ENCODE measurements at places on chromosomes 7 and 10.

GRCh38 chr7:157980774-157981173, 606.8 kb downstream of the PTPRN2 start:
- no peak for DNase-seq

- no peak for DNase-seq
Measured at GRCh38 chr10:13038391-13038790, 36.9 kb upstream of the CCDC3 start.

GRCh38 chr7:30548845-30549244, 44.2 kb upstream of the GGCT start:
- DNase-seq: peak; percentile 74

- DNase-seq: no peak
Measured at GRCh38 chr10:67696029-67696428, at the start of gene CTNNA3. TSS of gene CTNNA3 (minus strand) at chr10:67696195.

GRCh38 chr7:100895956-100896731, 456 bp upstream of the ACHE start:
- DNase-seq: no peak

- DNase-seq: no peak
Measured at GRCh38 chr10:47424231-47424630, 40.1 kb upstream of the ZNF488 start.

- DNase-seq: no peak
Measured at GRCh38 chr7:2968616-2969397, 74.9 kb downstream of the CARD11 start.

- DNase-seq: no peak
Measured at GRCh38 chr10:22635650-22636049, 78.7 kb downstream of the PIP4K2A start.

DNA sequence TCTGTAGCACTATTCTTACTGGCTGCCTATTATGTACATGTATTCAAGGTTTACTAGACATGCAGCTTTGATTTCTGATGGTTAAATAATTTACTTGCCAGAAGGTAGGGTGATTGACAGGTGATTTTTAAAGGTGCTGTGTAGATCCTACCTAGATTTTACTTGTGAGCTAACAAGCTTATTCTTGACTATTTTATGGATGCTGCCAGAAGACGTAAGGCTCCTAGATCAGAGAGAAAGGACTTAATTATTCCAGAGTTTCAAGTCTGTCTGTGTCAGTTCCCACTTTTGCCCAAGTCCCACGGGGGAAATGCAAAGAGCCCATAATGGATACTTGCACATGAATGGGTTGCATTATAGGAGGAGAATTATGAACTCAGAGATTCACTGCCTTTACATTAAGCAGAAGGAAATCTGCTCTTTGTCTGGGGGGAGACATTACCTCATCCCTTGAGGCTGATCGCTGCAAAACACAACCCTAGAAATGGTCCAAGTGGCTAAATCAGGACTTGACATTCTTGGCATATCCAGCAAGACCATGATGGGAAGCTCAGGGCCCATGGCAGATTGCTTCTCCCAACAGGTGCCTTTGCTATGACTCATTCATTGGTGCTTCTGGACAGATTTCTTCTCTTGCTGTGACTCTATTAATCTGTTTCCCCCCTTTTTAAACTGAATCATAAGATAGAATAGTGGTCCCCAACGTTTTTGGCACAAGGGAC, 32.1 kb downstream of the GPR158 start:
- DNase-seq: no peak

DNA sequence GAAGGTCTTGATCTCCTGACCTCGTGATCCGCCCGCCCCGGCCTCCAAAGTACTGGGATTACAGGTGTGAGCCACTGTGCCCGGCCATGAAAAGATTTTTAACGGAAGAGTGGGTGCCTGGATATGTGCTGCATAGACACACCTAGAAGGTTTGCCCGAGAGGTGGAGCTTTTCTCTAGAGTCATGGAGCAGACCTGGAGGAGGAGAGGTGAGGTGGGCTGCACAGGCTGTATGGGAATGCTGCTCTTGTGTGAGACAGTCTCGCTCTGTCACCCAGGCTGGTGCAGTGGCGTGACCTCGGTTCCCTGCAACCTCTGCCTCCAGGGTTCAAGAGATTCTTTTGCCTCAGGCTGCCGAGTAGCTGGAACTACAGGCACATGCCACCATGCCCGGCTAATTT, 103.3 kb downstream of the ACTR3B start:
- DNase-seq: no peak

DNA sequence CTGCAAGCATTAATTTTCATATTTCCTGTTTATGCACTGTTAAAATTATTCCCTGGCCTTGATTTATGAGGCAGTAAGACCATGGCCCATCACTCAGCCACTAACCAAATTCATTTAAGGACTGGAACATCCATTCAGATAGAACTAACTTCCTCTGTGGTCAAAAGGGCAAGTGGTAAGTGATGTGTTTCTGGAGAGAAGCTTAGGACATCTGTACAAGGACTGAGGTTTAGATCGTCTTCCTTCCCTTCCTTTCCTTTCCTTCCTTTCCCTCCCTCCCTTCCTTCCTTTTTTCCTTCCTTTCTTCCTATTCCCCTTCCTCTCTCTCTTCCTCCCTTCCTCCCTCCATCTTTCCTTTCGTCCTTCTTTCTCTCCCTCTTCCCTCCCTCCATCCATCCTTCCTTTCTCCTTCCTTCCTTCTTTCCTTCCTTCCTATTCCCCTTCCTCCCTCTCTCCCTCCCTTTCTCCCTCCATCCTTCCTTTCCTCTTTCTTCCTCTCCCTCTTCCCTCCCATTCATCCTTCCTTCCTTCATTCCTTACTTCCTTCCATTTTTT, 1019.4 kb downstream of the TYW1 start:
- no peak for DNase-seq

- no peak for DNase-seq
Measured at GRCh38 chr7:8217200-8218068, 44.5 kb downstream of the ICA1 start.

DNA sequence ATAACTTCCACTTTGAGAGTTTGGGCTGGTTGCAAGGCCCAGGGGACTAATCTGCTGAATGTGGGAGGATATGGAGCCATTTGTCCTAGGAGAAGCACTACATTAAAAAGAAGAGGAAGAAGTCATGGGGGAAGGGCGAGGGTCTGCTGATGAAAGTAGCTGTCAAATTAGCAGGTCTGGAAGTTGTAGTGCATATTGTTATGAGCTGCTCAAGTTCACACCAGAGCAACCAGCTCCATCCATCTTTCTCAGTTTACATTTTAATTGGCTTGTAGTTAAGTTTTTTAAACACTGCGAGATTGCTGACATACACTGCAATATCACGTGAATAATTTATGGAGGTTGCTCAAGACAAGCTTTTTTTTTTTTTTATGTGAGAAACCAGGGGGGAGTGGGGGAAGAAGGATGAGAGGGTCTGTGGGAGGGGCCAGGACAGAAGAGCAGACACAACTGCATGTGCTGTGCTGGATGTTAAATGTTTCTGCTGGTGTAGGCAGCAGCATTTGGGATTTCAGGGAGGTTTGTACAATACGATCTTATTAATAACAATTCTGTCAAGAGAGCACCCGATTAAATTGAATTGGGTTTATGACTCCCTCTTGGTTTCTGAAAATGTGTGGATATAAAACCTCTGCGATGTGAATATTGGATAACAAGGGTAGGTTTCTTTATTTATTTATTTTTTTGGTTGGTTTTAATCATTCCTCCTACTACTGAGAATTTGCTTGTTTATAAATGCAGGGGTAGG, 759.0 kb upstream of the GALNT17 start:
- no peak for DNase-seq

DNA sequence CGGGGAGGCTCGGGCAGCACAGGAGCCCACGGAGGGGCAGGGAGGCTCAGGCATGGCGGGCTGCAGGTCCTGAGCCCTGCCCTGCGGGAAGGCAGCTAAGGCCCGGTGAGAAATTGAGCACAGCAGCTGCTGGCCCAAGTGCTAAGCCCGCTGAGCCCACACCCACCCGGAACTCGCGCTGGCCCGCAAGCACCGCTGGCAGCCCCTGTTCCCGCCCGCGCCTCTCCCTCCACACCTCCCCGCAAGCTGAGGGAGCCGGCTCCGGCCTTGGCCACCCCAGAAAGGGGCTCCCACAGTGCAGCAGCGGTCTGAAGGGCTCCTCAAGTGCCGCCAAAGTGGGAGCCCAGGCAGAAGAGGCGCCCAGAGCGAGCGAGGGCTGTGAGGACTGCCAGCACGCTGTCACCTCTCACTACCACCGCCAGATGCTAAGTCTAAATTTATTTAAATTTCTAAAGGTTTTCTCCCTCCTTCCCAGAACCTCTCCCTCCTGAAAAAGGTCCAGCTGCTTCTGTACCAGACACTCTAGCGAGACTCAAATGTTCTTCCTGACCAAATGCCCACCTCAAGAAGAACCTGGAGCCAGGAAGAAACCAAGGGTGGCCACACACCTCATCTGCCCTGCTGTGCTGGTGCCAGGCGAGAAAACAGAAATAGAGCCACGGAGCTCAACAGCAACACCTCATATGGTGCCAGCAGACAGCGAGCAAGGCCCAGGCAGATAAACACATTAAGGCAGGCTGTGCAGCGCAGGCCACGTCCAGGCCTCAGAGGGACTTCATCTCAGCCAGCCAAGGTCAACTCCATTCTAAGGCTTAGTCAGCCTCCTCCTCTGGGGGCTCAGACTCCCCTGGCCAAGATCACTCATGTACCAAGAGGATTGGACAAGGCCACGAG, 47.0 kb downstream of the KCNMA1 start:
- no peak for DNase-seq

- no peak for DNase-seq
Measured at GRCh38 chr10:5643346-5644067, 22.9 kb downstream of the ASB13 start.

GRCh38 chr7:5437987-5438386, 14.4 kb upstream of the TNRC18 start:
- no peak for DNase-seq

- no peak for DNase-seq
Measured at GRCh38 chr10:62022830-62023229, 121.3 kb downstream of the ARID5B start.

DNA sequence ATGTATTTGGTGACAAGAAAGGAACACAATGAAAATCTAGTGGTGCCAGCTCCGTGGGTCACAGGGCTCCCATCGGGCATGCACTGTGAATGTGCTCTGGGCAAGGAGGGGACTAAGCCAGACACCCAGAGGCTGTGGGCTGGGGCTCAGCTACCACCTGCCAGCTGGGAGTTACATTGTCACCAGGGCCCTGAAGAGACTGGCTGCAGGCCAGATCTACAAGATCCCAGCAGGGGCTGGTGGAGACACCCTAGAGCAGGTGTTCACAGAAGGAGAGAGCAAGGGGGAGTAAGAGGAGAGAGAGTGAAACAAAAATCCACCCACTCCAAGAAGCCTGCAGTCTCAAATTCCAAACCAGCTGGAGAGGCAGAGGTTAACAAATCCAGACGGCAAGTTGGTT, 116.6 kb upstream of the ADCY1 start:
- no peak for DNase-seq

- no peak for DNase-seq
Measured at GRCh38 chr10:14611968-14612693, 162.6 kb downstream of the FAM107B start.

DNA sequence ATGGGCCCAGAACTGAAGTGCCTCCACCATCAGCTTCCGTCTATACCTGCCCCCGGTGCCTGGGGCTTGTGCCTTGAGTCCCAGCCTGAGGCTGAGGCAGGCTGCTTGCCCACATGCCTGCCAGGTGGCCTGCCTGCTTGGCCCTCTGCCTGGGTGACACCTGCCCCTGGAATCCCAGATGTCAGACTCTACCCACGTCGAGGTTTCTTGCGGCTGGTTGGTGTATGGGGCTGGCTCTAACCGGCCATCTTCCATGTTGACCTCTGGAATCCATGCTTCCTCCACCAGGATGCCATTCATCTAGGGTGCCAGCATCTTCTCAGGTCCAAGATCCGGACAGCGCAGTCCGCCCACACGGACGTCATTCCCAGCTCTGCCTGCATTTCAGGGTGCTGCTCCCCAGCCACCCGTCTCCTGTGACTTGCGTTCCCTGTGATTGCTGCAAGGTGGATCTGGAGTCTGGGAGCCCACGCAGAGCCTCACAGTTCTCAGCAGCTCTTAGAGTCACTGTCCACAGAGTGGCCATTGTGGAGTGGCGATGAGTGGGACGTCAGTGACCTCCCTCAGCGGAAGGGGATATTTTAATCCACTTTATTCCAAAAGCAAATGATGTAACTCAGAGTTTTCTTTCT, 298.1 kb downstream of the TCERG1L start:
- DNase-seq: no peak

GRCh38 chr10:29826801-29827450, 192.2 kb upstream of the SVIL start:
- no peak for DNase-seq

DNA sequence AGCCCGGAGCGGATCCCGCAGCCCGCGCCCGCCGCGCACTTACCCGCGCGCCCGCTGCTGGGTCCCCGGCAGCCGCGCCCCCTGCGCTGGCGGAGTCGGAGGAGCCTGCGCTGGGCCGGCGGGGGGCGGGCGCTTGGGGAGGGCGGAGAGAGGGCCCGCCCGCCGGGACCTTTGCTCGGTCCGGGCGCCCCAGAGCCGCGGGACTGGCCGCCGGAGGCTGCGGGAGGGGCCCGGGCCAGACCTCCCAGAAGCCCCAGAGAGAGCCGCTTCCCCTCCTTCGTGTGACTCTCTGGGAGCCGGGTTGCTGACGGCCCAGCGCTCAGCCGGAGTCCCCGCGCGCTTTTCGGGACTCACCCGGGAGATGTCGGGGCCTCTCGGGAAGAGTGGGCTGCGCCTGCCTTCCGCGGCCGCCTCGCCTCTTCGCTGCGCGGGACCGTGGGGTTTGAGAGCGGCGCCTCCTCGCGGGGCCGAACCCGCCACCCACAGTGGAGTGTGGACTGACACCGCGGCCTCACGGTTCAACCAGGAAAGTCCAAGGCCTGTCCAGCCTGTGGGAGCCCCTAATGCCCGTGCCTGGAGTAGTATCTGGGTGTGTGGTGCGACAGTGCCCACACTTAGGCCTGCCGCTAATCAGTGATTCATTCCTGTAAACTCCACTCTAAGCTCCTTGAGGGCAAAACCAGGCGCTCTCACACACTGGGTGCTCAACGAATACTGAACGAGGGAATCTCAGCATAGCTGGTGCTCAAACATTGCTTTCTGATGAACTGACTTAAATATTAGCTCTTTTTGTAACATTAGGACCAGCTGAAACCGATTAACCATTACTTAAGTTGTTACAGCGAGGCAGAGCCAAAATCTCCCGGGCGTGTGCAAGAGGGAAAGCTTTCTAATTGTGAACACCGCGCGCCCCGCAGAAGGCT, at the start of gene GSDME:
TSS of gene GSDME (minus strand) at position 112 of the 923 bp plus-strand sequence. CDS start 7,690 bp downstream, outside the sequence.
- DNase-seq: no peak

Measured in anterior cingulate cortex (tissue), 58 donors.